Activated CD4-positive, alpha-beta memory T cell treated with anti-CD3 and anti-CD28 coated beads, Interleukin-2, amount 10 ng/mL, durations not matched to agents 7 days and 5 days (primary cell): ENCODE measurements at places on chromosomes 7 and 10.

GRCh38 chr10:83647526-83647925, 491.8 kb upstream of the GHITM start:
- no peak for DNase-seq

DNA sequence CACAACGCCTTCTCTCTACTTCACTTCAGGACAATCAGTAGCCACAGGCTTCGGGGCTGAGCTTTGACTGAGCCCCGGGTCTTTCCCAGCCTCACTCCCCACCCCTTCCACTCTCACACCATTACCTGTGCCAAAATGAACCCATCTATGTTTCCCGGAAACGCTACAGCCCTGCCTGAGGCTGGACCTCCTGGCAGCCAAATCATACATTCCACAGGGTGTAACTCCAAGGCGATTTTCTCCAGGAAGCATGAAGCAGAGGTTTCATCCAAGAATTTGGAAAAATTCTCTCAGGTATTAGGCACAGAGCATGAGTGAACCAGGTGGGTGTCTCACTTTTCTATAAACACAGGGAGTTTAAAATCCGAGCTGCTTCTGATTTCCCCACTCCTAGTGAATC, 286.3 kb downstream of the TNS3 start:
- DNase-seq: no peak

- DNase-seq: peak; percentile 63
These were observed 37.4 kb upstream of the OPALIN start for GRCh38 chr10:96395931-96396877.

- DNase-seq: no peak
These were observed 610 bp downstream of the AVPI1 start for GRCh38 chr10:97686301-97686961.

DNA sequence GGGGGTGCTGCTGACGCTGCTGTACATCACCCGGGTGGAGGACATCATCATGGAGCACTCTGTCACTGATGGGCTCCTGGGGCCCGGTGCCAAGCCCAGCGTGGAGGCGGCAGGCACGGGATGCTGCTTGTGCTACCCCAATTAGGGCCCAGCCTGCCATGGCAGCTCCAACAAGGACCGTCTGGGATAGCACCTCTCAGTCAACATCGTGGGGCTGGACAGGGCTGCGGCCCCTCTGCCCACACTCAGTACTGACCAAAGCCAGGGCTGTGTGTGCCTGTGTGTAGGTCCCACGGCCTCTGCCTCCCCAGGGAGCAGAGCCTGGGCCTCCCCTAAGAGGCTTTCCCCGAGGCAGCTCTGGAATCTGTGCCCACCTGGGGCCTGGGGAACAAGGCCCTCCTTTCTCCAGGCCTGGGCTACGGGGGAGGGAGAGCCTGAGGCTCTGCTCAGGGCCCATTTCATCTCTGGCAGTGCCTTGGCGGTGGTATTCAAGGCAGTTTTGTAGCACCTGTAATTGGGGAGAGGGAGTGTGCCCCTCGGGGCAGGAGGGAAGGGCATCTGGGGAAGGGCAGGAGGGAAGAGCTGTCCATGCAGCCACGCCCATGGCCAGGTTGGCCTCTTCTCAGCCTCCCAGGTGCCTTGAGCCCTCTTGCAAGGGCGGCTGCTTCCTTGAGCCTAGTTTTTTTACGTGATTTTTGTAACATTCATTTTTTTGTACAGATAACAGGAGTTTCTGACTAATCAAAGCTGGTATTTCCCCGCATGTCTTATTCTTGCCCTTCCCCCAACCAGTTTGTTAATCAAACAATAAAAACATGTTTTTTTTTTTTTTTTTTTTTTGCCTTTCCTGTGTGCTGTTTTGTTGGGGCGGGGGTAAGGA, 55.8 kb downstream of the TSPAN15 start:
- peak; percentile 18 for DNase-seq

- peak; percentile 37 for DNase-seq
These were observed 209.1 kb downstream of the CCSER2 start for GRCh38 chr10:84537447-84537931.
